Esophagus muscularis mucosa (tissue), 4 donors: ENCODE measurements at places on chromosomes 4 and X. TPM values are rescaled to one million over a fixed set of nuclear protein-coding genes. Genes with fewer than 3 reads are reported as not detected.

The CSAG1 gene
- total RNA-seq, result not detected

The NDP gene
- total RNA-seq, result 0.52 TPM

The DMRTC1 gene
- not detected for total RNA-seq

The RS1 gene
- not detected for total RNA-seq

- DNase-seq, result no peak
Observed at GRCh38 chr4:41359422-41359775, 102.7 kb downstream of the UCHL1 start.

- DNase-seq, result no peak
Observed at GRCh38 chrX:149937871-149938426, 342 bp downstream of the EOLA2 start.

DNA sequence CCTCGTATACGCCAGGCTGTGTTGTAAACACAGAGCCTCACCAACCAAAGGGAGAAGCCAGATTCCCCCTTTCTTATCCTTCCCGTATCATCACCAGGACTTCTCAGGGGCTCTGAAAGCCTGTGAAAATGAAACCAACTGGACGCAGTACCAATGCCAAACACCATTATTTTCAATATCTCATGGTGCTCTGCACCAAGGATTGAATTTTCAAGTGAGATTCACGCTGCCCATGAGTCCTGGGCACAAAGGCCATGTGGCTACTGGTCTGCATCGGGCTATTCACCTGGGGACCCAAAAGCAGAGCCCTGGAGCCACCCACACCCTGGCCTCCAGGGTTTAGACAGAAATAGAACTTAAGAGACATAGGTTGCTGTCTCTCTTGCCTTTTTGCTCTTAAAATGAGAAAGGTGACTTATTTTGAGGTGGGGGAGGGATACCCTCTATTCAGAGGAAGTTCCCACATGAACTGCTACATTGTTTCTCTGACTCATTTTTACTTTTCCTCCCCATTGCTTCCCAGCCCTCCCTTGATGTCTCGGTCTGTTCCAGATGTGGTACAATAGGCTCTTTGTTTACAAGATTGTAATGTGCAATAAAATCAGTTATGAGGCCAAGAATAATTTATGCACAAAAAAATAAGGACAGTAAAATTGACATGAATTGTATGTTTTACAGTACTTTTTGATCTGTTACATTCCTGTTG is 55.4 kb downstream of the MAML3 start:
- no peak for DNase-seq

DNA sequence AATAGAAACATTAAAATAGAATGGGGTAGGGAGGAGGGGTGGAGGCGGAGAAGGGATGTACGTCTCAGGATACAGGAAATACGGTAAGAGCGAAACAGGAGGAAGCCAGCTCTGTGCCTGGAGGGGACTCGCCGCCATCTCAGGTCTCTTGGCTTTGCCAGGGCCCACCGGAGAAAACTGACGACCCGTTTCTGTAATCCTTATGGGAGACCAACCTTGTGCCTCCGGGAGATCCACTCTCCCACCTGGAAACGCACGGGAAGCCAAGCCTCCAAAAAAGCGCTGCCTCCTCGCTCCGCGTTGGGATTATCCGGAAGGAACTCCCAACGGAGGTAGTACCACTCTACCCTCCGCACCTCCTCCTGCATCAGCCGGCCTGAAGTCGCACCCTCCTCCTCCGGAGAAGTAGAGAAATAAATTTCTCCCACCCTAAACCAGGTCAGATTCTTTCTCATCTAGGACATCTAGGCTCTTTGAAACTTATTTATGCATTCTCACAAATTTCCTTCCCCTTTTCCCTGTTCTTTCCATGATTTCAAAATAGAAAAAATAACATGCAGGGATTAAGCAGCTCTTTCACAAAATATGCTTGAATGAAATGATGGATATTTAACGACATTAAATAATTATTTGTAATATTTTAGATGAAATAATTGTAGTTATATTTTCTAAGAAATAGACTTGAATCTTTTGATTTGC is at the start of gene NBDY:
TSS of gene NBDY (plus strand) at position 92 of the 699 bp plus-strand sequence. CDS start at position 203, 111 bp downstream.
- no peak for DNase-seq

GRCh38 chrX:72029483-72030411 is 102.0 kb downstream of the RTL5 start:
- DNase-seq, result no peak

DNA sequence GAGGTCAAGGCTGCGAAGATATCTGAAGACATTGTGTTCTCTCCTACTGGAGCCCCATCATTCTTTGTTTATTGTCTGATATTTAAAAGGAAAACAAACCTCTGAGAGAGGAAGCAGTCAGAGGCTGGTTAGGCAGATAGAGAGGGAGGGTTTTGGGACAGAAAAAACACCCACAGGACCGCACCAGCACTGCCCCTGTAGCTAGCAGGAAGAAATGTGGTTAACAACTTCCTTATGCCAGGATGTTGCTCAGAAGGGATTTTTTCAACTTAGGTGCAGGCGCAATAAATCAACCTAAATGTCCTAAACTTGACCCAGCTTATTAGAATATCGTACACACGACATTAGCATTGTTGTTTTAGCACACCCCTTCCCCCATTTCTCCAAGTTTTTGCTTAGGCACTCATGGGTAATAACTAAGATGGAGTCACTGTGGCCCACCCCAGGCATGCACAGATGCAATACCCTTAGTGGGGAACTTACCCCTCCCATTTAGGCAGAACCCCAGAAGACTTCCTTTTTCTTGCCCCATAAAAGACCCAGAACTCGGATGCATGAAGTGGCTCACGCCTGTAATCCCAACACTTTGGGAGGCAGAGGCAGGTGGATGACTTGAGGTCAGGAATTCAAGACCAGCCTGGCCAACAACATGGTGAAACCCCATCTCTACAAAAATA is 2.8 kb upstream of the ZNF718 start:
- DNase-seq, result no peak

DNA sequence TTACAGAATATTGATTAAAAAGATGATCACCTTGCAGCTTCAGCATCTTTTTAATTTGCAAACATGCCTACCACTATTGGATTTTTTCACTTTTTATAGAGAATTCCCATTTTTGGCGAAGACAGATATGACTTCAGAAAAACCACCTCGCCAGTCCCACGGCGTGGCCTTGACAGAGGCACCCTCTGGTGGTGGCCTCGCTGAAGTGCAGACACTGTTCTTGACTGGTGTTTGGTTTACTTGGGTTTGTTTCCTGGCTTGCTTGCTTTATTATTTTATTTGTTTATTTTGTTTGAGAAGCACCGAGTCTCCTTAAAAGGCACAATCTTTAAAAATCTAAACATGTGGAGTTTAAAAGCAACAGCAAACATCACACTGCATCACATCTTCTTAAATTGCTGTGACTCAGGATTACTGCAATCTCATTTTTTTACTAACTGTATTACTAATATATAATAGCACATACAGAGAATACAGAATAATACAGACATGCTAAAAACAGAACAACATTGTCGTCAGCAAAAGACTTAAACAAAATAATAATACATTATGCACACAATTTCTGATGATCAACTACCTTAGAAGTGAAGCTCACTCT is 13.1 kb upstream of the AMTN start:
- DNase-seq, result no peak

DNA sequence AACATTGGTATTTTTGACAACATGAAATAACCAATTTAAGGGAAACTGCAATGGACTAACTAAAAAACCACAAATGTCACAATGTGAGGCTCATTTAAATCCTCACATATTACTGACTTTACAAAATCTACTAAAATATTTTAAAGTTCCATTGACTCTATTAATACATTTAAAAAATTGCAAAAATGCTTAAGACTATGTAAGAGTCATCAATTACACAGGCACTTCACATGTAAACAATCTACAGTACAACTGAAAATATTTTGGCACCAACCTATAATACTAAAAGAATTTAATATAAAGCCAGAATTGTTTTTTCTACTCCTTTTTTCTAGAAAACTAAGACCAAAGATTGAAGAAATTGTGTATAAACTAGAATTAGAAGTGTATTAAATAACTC is 76.8 kb upstream of the RBMXL3 start:
- no peak for DNase-seq

- no peak for DNase-seq
Observed at GRCh38 chrX:16664626-16665025, 14.7 kb downstream of the S100G start.

DNA sequence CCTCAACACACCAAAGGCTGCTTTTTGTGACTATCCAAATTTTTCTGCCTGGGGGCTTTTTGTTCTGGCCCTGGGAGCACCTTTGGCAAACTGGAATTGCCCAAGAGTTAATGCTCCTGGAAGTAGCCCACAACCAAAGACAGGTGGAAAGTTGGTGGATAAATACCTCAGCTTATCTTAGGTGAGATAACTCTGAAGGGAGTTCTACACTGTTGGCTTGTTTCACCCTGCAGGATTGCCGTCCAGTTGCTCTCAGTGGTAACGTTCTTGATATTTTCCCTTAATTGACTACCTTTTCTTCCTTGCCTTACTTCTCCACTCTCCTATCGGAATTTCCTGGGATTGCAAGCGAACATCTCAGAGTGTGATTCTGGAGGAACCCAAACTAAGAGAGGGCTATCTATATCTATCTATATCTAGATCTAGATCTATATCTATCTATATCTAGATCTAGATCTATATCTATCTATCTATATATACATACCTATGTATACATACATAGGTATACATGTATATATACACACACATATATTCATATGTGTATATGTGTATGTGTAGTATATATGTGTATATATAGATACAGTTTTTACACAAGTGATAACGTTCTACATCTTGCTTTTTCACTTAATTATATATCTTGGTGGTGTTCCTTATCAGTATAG is 82.6 kb upstream of the DHX15 start:
- DNase-seq, result no peak

DNA sequence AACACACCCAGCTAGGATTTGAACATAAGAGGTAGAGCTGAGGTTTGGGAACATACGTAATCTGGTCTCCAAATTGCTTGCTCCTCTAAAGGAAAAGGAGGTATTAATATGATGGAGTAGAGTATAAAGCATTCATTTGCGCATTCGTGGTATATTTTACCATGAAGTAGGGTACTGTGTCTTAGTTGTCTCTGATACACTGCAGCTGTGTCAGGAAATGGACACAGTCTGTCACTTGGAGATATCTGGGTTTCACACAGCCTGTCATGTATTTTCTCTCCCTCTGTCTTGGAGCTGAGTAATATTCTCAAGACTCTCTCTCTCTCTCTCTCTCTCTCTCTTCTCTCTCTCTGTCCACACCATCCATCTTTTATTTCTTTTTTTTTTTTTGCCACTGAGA is 274.8 kb upstream of the UGT8 start:
- DNase-seq, result no peak

- DNase-seq, result no peak
Observed at GRCh38 chr4:26326791-26327190, 6.0 kb downstream of the RBPJ start.

GRCh38 chrX:11968991-11969390 is 169.3 kb upstream of the FRMPD4 start:
- DNase-seq, result no peak

DNA sequence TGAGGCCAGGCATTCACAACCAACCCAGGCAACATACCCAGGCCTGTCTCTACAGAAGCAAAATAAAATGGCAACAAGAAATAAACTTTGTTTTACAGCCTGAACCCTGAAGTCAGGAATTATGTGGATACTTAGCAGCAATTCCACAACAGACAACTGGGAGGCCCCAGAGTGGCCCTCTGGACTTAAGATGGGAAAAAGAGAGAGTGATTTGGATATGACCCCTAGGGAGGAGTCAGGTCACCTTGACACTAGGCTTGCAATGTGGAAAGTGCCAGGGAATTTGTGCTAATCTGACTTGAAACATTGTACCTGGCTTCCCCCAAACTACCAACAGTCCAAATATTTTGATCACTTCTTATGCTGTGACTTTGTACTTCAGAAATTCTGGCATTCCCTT is 193.1 kb downstream of the PARM1 start:
- DNase-seq, result no peak
